CD4-positive, alpha-beta T cell treated with Interferon alpha-2 for 1 hour (primary cell): ENCODE measurements at places on chromosomes 1 and 21.
A peak's percentile ranks its signal among the peaks of the same experiment; 100 is the strongest.

DNA sequence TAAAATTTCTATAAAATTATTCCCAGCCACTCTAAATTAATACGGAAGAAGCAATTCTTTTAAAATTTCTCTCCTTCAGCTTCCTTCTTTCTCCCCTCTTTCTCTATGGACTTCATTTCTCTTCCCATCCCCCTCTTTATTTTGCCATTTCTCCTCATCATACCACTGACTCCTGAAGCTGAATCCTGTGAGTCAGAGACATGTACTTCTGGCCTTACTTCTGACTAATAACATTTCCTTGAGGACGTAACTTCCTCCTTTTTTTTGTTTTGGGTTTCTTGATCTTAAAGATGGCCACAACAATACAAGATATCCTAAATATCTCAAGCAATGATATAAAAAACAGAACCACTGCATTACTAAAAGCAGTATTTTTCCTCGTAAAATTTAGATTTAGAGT, 63.6 kb upstream of the DENND1B start:
- DNase-seq = no peak

DNA sequence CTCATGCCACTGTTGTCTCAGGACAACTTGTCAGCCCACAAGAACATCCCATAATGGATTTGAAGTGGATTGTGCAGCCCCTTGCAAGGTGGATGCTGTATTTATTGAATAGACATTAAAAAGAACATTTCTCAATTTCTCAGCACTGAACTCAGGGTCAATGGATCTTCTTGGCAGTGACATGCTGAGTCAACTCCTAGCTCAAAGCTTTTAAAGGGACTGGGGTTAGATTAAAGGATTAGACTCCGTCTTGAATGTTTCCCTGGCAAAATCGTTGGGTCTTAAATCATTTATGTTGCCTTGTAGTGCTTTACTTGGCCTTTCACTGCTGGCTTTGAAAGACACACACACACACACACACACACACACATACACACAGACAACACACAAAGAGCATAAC, 221.6 kb upstream of the PBX1 start:
- DNase-seq = no peak

DNA sequence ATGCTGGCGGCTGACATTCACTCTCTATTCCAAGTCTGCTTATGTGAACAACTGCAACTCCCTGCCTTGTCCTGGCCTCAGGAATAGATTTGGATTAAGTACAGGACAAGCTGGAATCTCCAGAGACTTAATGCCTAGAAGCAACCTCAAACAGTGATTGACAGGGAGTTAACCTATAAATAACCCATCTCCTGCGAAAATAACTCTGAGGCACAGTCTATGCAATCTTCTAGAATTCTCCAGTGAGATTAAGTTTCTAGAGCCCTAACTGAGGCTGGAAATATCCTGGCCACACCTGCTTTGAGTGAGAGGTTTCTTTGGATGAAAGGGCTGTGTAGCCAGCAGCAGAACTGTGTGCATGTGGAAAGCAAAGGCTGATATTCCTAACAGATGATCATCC, 25.3 kb upstream of the ATP1A1 start:
- DNase-seq = no peak

DNA sequence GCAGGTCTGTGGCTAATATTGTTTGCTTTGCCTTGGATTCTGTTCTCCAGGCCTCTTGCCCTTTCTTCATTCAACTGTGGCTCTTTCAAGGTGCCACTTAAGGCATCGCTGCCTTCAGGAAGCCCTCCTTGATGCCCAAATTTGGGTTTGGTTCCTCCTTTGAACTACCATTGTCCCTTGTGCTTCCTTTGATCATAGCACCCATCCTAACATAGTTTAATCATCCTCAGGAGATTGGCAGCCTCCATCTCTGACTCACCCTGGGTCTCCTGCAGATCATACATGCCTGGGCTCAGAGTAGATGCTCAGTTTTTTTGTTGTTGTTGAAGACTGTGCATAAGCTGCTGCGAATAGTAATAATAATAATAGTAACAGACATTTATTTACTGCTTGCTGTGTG, 54.4 kb upstream of the ACOT11 start:
- no peak for DNase-seq

GRCh38 chr1:113567427-113567826, 177.1 kb downstream of the MAGI3 start:
- DNase-seq = no peak

GRCh38 chr1:16717336-16718098, 22.8 kb upstream of the RNU1-4 start:
- DNase-seq = no peak

- DNase-seq = no peak
Measured at GRCh38 chr1:187384504-187384903, 555.8 kb downstream of the PLA2G4A start.

DNA sequence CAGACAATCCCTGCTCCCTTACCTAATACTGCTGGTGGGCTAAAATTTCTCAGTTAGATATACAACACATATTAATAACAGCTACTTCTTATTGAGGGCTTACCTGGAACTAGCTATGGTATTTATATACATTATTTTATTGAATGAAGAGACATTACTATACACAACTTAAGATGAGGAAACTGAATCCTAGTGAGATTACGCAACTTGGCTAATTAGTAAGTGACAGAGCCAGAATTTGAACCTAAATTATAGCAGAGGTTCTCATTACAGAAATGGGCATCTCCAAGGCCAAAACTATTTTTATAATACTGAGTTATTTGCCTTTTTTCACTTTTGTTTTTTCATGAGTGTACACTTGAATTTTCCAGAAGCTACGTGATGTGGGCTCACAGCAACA, 44.5 kb upstream of the SMYD2 start:
- no peak for DNase-seq

DNA sequence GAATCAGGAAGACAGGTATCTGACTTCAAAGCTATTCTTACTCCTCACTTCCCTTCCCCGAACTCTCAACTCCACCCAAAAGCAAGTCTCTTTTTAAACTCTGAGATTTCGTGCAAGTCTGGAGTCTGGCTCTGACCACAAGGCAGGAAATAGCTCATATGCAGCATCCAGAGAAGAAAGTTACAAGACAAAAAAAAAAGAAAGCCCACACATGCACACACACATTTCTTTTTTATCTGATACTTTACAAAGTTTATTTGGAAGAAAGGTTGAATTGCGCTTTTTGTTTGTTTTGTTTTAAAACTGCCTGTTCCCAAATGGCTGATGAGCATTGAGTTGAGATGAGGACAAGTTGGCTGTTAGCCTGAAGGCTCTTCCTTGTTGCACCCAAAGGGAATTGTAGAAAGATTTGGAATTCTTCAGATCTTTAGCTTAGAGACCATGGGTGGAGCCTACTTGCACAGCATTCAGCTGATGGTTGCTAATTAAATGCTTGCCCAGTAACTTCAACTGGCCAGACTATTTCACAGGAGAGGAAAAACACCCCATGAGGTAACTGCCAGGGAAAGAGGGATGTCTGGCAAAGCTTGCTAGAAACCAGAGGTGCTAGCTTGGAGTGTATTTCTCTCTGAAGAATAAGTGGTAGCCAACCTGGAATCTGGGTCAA, 490.3 kb downstream of the TTLL7 start:
- DNase-seq = peak; percentile 71

GRCh38 chr1:108075055-108075454, 110.1 kb upstream of the VAV3 start:
- peak; percentile 28 for DNase-seq

GRCh38 chr1:228393811-228394570, 12.6 kb downstream of the TRIM11 start:
- no peak for DNase-seq

DNA sequence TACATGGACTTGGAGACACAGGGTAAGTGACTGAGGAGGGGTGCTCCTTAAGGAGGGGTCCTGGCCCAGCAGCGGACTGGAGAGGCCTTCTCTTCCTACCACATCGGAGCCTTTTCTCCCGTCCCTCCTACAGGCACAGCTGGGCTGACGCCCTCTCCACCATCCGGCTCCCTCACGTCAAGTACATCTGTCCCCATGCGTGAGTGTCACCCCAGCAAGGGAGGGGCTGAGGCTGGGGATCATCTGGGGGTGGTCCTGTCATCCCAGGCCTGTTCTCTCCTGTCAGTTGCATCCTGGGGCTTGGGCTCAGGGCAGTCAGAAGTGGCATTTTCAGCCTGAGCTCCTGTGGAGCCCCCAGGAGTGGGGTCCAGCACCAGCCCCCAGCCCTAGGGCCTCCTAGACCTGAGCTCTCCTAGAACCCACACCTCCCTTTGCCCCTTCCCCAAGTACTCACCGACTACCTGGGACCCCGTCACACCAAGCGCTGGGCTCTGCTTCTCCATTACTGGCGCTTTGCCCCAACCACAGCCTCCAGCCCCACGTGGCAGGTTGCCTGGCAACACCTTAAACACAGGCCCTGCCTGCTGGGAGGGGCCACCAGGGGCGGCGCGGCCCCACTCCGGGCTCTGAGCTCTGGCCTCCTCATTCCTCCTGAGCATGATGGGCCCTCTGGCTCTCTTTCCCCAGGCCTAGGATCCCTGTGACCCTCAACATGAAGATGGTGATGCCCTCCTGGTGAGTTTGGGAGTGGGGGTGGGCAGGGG, 2.3 kb downstream of the LYPLA2 start:
- peak; percentile 44 for DNase-seq

GRCh38 chr1:204417074-204417997, 5.7 kb upstream of the PPP1R15B start:
- no peak for DNase-seq

DNA sequence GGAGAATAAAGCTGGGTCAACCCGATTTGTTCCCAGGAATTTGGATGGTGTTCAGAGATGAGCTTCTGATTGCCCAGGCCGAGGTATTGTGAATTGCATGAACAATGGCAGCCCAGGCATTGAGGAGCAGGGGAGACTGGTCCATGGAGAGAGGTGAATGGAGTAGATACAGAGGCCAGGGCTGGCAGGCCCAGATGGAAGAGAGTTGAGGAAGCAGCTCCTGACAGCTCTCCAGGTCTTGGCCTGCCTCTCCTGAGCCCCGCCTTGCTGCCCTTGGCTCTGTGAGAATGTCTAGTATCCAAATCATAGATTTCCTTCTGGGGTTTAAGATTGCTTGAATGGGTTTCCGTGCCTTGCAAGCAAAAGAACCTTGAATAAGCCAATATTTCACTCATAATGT, 11.5 kb downstream of the ABCA4 start:
- DNase-seq = no peak

- DNase-seq = peak; percentile 47
Measured at GRCh38 chr1:1173793-1174415, at the start of gene TTLL10. TSS of gene TTLL10 (plus strand) at chr1:1173880. CDS start at chr1:1179216, 5,336 bp downstream.

GRCh38 chr1:210250998-210251679, 18.5 kb downstream of the SERTAD4 start:
- no peak for DNase-seq

- DNase-seq = no peak
Measured at GRCh38 chr1:11151114-11151513, 38.0 kb upstream of the ANGPTL7 start.

GRCh38 chr21:46347203-46347550, 23.2 kb downstream of the PCNT start:
- no peak for DNase-seq

- DNase-seq = no peak
Measured at GRCh38 chr1:81571946-81572345, 228.8 kb upstream of the ADGRL2 start.

DNA sequence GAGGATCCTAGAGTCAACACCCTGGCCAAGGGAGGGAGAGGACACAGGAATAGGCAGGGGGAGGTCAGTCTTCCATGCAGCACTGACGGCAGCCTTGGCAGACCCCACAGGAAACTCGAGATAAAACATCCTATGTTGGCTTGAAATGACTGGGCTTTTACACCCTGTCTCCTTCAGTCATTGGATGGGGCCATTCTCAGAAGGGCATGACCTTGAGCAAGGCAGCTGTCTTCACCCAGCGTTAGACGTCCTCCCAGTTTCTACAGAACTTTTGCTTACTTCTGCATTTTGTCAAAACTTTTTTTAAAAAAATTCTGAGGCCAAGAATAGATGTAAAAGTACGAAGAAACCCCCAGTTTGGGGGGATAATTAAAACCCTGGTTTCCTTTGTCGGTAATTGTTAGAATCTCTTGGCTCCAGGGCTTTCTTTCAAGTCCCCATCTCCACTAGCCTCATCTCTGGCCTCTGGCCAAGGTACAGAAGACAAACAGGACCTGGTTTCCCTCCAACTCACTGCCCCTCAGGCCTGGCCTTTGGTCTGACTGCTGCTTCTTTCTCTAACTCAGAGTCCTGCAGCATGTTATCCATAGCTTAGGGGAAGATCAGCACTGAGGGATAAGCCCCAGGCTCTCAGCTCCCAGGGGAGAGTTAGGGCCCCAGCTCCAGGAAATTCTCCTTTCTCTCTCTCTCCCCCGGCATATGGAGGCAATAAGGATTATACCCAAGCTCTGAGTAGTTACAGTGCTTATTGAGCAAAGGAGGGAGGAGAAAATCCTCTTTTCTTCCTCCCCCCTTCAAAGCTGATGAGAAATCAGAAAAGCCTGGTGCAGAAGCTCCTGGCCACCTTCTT, 51.6 kb upstream of the KCND3 start:
- DNase-seq = no peak

GRCh38 chr1:12621346-12622335, 3.6 kb upstream of the DHRS3 start:
- no peak for DNase-seq

GRCh38 chr1:40745176-40745575, 38.4 kb upstream of the KCNQ4 start:
- DNase-seq = no peak

- DNase-seq = no peak
Measured at GRCh38 chr1:46401154-46401913, 7.2 kb downstream of the FAAH start.

- DNase-seq = no peak
Measured at GRCh38 chr1:149917571-149918144, at the start of gene SV2A. TSS of gene SV2A (minus strand) at chr1:149917844. CDS start at chr1:149913840, 4,004 bp downstream.

- DNase-seq = no peak
Measured at GRCh38 chr1:89631816-89632656, 884 bp upstream of the LRRC8C start.

DNA sequence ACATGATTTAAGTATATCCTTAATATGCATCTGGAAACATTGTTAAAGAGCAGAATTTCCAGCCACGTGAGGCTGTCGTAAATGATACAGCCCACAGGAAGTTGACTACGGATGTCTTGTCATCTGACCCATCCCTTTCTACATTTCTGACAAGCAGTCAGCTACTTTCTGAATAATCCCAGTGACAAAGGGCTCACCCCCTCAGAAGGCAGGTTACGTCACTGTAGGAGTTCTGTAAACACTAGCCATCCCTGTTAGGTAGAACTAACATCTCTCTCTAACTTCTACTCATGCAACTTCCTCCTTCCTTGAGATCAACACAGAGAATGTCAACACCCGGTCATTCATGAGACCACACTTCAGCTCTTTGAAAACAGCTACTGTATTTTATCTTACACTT, 259.2 kb downstream of the GREM2 start:
- no peak for DNase-seq

GRCh38 chr1:163290025-163290640, 31.6 kb upstream of the NUF2 start:
- DNase-seq = no peak

- no peak for DNase-seq
Measured at GRCh38 chr1:167717351-167717750, 4.4 kb upstream of the MPZL1 start.

GRCh38 chr21:41977034-41977950, 23.5 kb upstream of the C2CD2 start:
- no peak for DNase-seq
